H9 (cell line): ENCODE measurements at places on chromosomes 1 and 21.

- no peak for DNase-seq
- no peaks in the 10 kb centered on the region for H3K36me3 ChIP-seq
- H3K4me1 ChIP-seq, result no peaks in the 10 kb centered on the region
- H3K4me3 ChIP-seq, result no peak overlapping the region
Observed at GRCh38 chr21:39142972-39143371, 40.3 kb downstream of the PSMG1 start.

DNA sequence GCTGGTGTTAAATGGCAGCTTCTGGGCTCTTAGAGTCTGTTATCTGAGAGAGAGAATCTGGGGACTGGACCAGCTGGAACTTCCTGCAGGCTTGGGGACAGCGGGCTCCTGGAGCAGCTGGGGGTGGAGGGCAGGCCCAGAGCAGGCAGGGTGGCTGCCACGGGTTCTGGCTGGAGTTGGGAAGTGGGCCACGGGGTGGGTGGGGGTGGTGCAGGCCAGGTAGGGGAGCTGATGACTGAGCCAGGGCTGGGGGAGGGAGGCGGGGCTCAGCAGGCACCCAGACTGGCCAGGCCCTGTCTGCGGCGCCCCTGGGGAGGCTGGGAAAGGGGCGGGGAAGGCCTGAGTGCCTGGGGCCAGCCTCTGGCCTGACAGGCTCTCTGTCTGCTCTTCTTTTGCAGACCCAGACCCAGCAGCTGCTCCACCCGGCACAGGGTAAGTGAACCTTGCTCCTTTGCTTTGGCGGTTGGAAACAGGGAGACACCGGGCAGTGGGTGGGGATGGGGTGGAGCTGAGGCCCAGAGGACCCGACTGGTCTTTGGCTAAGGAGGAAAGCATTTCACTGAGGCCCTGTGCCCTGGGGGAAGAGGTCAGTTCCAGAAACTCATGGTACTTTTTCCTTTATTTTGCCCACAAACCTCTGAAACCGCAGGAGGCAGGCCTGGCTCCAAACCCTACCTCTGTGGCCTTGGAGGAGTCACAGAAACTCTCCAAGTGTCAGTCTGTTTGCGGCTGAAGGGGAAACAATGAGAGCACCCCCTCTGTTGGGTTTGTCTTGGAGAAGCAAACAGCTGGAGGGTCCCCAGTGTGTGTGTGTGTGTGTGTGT lies 48.8 kb downstream of the ARHGEF10L start:
- H3K36me3 ChIP-seq, result peaks cover 43% of the 10 kb centered on the region
- H3K27me3 ChIP-seq, result no peaks in the 10 kb centered on the region
- DNase-seq, result peak; percentile 77

- no peaks in the 10 kb centered on the region for H3K36me3 ChIP-seq
- no peak for DNase-seq
- H3K27ac ChIP-seq, result no peak overlapping the region
- no peaks in the 10 kb centered on the region; the same call in 1 of the 2 replicates for H3K4me1 ChIP-seq
Observed at GRCh38 chr21:29287383-29287782, 11.3 kb upstream of the BACH1 start.

DNA sequence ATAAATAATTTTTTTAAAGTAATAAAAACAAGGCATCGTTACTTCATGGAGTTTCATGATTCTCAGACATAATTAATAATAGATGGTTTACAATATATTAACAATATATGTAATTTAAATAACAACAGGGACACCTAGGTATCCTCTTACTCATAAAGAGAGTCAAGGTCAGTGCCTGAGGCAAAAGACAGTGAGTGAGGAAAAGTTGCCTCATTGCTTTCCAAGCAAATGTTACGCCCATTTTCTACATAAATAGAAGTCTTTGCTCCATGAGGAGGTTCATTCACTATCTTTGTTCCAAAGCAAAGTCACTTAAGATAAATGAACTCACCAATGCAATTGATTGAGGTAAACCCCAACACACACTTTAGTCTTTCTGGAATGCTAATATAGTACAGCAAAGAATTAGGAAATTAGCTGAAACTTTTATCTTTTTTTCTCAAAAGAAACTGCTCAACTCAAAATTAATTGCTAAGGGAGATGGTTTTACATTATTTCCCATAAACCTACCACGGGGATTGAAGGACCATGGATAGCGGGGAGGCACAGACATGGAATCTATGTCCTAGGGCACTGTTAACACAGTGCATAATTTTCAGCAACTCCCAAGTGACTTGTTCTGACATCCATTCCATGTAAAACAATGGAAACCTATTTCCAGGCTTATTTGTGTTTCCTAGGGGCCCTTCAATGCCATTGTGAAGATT lies 19.6 kb downstream of the BCL9 start:
- no peak overlapping the region for H3K4me3 ChIP-seq
- no peak overlapping the region for H3K27ac ChIP-seq
- peaks cover 11% of the 10 kb centered on the region; the same call in 1 of the 2 replicates for H3K4me1 ChIP-seq
- H3K36me3 ChIP-seq, result no peaks in the 10 kb centered on the region; the same call in 1 of the 2 replicates

GRCh38 chr21:35719080-35719479 lies 341.2 kb downstream of the SETD4 start:
- H3K27me3 ChIP-seq, result no peaks in the 10 kb centered on the region; the same call in 1 of the 2 replicates
- no peak overlapping the region for H3K4me3 ChIP-seq
- no peaks in the 10 kb centered on the region for H3K4me1 ChIP-seq
- DNase-seq, result no peak

DNA sequence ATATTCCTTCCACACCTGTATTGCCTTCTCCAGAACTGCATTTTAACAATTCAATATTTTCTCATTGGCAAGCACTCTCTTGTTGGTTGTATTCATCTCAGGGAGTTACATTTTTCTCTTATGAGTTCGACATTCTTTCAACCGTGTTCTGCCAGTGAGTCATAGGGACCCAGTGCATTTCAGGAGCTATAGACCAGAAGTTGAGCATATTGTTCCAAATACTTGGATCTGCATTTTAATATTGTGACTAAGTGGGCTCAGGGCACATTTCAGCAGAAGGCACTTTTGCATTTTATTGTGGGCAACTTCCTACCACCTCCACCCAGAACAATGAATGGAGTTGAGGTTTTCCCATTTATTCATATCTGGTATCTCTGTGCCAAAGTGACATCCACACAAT lies 132.8 kb downstream of the TNFSF18 start:
- no peak overlapping the region for H3K27ac ChIP-seq
- H3K36me3 ChIP-seq, result peaks cover 6% of the 10 kb centered on the region
- H3K27me3 ChIP-seq, result no peaks in the 10 kb centered on the region

- no peaks in the 10 kb centered on the region for H3K27me3 ChIP-seq
- DNase-seq, result no peak
- no peak overlapping the region for H3K4me3 ChIP-seq
- peaks cover 22% of the 10 kb centered on the region for H3K36me3 ChIP-seq
Observed at GRCh38 chr1:36183309-36183856, 27.4 kb downstream of the MAP7D1 start.

DNA sequence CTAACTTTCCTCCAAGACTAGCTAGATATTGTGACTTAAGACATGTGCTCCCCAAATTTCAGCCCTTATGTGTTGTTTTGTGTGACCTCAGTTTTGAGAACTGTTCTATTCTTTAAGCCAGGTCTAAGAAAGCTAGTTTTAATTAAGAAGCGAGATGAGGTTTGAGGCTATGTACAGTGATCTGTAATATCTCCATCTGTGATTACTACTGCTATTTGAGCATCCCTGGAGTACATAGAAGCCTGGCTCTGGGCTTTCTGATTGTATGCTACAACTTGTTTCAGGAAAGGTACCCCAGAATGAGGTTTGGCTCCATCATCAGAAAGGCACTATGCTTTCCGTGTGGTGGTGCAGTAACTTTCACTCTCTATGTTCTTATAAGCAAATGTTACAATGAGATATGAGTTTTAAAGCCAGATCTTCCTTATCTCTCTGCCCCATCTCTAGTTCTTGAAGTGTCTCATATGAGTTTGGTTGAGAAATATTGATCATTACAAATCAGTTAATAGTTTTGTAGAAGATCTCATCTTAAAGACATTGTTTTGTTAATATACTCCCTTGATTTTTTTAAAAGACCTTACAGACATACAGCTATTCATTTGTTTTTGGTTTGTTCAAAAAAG lies 605 bp downstream of the RGS4 start:
- H3K36me3 ChIP-seq, result no peaks in the 10 kb centered on the region
- no peak for DNase-seq
- H3K27ac ChIP-seq, result no peak overlapping the region

- peaks cover 34% of the 10 kb centered on the region for H3K36me3 ChIP-seq
- no peak overlapping the region for H3K4me3 ChIP-seq
- no peaks in the 10 kb centered on the region for H3K27me3 ChIP-seq
Observed at GRCh38 chr1:18411820-18412641, 68.7 kb upstream of the KLHDC7A start.

DNA sequence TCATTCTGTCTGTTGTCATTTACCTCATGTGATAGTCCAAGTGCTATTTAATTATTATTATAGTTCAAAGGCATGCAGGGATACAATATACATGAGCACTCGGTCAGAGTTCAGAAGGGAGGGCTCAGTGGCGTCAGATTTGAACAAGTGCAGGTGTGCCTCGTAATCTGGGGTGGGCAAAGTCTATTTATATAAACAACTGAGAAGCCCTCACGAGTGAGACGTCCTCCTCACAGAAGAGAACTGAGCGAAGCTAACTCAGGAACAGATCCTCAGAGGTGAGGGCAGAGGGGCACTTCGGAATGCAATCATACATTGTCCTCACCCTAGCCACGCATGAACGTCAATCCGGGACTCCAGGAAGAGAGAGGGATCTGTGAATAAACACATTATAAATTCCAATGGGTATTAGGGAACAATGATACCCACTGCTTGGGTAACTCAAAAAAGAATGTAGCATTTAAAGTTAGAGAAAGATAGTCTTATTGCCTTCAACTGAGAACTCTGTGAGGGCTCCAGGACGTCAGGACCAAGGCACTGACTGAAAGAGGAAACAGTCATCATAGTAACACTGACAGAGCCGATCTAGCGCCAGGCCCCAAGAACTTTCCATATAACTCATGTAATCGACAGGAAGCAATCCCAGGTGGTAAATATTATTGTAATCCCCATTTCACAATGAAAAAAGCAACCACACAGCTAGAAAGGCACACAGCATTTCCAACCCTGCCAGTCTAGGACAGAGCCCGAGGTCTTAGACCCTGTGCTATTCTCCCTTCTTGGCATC lies 127.1 kb upstream of the B3GALT2 start:
- H3K27me3 ChIP-seq, result no peaks in the 10 kb centered on the region
- H3K4me3 ChIP-seq, result no peak overlapping the region
- no peaks in the 10 kb centered on the region for H3K36me3 ChIP-seq
- DNase-seq, result no peak
- no peak overlapping the region for H3K27ac ChIP-seq
- no peaks in the 10 kb centered on the region for H3K4me1 ChIP-seq

GRCh38 chr1:17970757-17971156 lies 136.8 kb upstream of the IGSF21 start:
- no peak for DNase-seq
- H3K36me3 ChIP-seq, result no peaks in the 10 kb centered on the region; the same call in 2 of the 3 replicates
- no peak overlapping the region for H3K4me3 ChIP-seq
- no peaks in the 10 kb centered on the region for H3K4me1 ChIP-seq
- H3K27ac ChIP-seq, result no peak overlapping the region

DNA sequence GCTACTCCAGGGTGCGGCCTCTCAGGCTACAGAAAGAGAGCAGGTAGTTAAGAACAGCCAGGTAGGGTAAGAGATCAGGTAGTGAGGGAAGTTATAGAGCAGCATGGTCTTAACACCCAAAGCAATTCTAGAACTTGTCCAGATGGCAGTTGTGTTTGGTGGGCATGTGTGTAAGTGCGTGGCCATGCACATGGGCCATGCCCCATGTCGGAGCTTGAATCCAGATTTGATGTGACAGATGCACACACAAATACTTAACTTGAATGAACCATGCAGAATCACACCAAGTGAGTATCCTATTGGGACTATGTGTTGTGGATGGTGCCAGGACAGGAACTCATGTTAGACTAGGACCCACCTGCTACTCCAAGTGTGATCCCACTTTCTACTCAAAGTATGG lies 145.7 kb upstream of the HMGB4 start:
- no peak overlapping the region for H3K4me3 ChIP-seq
- no peaks in the 10 kb centered on the region for H3K27me3 ChIP-seq
- DNase-seq, result peak; percentile 15
- H3K36me3 ChIP-seq, result peaks cover 7% of the 10 kb centered on the region; the same call in 2 of the 3 replicates
- no peaks in the 10 kb centered on the region for H3K4me1 ChIP-seq

DNA sequence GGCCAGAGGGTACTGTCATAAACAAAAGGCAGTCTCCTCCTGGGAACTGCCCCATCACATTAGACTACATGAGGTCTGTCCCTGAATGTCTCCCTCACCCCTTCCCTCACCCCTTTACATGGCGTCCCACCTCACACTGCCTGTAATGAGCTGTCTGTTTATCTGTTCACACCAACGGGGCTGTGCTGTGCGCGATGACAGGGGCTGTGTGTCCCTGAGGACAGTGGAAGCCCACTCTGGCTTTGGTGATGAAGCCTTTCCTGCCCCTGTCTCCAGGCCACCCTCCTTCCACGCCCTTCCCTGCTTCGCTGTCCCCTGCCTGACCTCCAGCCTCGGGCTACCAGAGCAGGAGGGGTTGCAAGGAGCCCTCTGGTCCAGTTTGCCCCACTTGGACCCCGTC lies 22.7 kb downstream of the RHBG start:
- no peaks in the 10 kb centered on the region for H3K36me3 ChIP-seq
- DNase-seq, result no peak

DNA sequence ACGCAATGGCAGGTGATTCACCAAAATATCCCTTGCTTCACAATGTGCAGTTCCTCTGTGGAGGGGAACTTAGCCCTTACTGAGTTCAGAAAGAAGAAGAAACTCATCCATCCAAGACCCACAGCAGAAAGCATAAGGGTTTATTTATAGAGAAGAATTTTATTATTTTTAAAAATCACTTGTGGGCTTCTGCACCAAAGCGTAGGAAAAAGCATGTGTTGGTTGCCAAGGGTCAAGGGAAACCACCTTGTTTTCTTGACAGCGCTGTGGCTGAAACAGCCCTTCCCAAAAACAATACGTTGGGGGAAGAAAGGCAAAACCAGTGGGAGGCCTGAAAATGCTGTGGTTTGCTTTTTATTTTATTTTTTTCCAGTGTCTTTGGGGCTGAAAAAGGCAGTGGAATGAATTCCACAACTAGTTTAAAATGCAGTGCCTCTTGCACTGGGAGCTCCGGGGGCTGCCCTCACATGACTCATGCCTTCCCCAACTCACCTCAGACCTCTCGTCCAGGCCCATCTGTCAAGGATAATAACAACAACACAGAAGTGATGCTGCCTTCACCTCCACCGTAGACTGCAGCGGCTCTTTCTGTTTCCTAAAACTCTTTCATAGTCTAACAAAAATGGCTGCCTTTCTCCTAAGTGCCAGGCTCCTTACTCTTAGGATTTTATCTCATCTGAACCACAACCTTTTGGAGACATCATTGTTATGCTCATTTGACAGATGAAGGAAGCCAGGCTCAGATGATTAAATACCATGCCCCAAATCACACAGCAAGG lies 224.2 kb upstream of the JUN start:
- no peaks in the 10 kb centered on the region for H3K4me1 ChIP-seq
- no peaks in the 10 kb centered on the region for H3K36me3 ChIP-seq
- no peaks in the 10 kb centered on the region for H3K27me3 ChIP-seq
- H3K4me3 ChIP-seq, result no peak overlapping the region
- peak; percentile 8 for DNase-seq

GRCh38 chr1:229440851-229441537 lies 7.1 kb upstream of the ACTA1 start:
- no peaks in the 10 kb centered on the region for H3K4me1 ChIP-seq
- no peak overlapping the region for H3K4me3 ChIP-seq
- H3K27me3 ChIP-seq, result no peaks in the 10 kb centered on the region
- peaks cover 30% of the 10 kb centered on the region for H3K36me3 ChIP-seq
- DNase-seq, result no peak
- no peak overlapping the region for H3K27ac ChIP-seq

GRCh38 chr1:58802640-58803399 lies 19.0 kb upstream of the JUN start:
- H3K27ac ChIP-seq, result no peak overlapping the region
- DNase-seq, result no peak
- H3K36me3 ChIP-seq, result no peaks in the 10 kb centered on the region
- no peak overlapping the region for H3K4me3 ChIP-seq
